ENCODE measurements at places on chromosomes 12 and 14.
A peak's percentile ranks its signal among the peaks of the same experiment; 100 is the strongest.

- DNase-seq: no peak
These were observed 126.0 kb upstream of the ATF7IP start for GRCh38 chr12:14239350-14239934.

- no peak for DNase-seq
These were observed 22.6 kb upstream of the LUM start for GRCh38 chr12:91133871-91134270.

GRCh38 chr14:98808494-98809407 is 463.2 kb downstream of the BCL11B start:
- DNase-seq: no peak

DNA sequence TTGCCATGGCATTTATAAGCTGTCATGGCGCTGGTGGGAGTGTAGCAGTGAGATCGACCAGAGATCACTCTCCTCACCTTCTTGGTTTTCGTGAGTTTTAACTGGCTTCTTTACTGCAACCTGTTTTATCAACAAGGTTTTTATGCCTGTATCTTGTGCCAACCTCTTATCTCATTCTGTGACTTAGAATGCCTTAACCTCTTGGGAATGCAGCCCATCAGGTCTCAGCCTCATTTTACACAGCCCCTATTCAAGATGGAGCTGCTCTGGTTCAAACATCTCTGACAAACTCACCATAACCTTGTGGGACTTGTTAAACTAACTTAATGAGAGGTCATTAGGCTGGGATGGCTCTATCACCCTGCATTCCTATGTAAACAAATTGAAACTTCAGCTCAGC is 151.3 kb downstream of the CAND1 start:
- no peak for DNase-seq

- peak; percentile 29 for DNase-seq
These were observed 645.5 kb downstream of the C12orf50 start for GRCh38 chr12:87383680-87384079.

DNA sequence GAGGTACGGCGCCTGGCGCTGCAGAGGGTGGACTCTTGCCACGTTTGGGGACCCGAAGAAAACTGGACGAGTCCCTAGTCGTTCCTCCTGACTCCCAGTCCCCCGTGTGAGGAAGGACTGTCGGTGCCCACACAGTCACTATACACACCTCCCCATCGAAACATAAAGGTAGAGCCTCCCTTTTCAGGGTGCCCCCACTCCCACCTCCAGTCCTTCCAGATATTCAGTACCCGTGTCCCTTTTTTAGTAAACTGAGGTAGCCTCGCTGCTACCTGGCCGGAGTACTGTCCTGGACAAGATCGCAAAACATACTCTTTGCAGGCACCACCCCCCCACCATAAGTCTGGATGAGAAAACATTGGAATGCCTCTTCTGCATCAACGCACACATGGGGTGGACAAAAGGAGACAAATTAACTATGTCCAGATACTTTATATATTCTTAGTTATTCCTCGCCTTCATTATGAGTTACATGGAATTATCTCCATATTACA is 610 bp upstream of the KMT2D start:
- DNase-seq: no peak

DNA sequence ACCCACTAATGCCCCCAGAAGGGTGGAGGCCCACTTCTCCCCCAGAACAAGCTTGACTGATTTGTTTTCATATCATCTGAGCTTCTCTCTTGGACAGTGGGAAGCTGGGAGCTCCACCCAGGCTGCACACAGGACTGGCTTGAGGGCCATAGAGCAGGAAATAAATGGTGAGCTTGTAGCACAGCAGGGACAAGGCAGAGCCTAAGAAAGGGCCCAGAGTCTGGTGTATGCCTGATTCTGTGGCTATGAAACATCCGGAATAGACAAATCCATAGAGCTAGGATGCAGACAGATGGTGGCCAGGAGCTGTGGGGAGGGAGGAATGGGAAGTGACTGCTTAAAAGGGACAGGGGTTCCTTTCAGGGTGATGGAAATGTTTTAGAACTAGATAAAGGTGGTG is 79.0 kb downstream of the ARL6IP4 start:
- DNase-seq: no peak

- no peak for DNase-seq
These were observed 296.9 kb downstream of the PAWR start for GRCh38 chr12:79393842-79394241.

DNA sequence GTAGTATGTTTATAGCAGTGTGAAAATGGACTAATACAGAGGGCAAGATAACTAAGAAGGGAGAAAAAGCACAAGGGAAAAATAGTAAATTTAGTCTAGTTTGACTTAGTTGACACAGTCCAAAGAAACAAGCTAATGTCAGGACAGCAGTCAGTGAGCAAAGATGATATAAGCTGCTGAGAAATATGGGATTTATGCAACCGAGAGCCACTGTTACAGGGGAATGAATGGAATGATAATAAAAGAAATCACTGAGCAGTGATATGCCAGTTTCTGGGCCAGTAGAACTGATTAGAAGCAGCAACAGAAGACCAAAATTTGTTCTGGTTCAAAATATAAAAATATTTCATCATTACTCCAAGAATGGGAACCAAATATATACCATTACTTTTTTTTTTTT is 60.1 kb downstream of the R3HDM2 start:
- no peak for DNase-seq

DNA sequence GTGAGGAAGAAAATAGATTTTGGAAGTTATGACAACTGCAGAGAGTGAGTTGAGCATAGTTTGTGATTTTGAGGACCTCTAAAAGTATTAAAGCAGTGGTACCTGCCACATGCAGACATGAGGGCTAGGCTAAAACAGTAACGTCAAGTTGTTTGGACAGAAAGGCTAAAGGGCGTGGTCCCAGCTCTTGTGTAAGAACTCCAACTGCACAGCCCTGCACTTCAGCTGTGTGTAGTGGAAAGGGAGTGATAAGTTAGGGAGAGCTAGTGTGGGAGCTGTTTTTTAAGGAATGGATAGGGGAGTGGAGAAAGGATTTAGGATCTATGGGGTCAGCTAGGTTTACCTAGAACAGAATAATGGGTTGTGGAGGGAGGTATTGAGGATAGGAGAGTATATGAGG is 39.5 kb downstream of the TESPA1 start:
- no peak for DNase-seq

- no peak for DNase-seq
These were observed 87.4 kb downstream of the ATF7IP start for GRCh38 chr12:14452865-14453264.

All from urinary bladder (tissue), 4 donors.